ENCODE measurements at places on chromosomes 13 and 19.

GRCh38 chr19:17866964-17867486, 4.7 kb upstream of the SLC5A5 start:
- no peak for DNase-seq

GRCh38 chr13:35884211-35884760, 246.9 kb downstream of the DCLK1 start:
- DNase-seq = no peak

GRCh38 chr19:11570039-11570462, 7.4 kb downstream of the ACP5 start:
- no peak for DNase-seq

DNA sequence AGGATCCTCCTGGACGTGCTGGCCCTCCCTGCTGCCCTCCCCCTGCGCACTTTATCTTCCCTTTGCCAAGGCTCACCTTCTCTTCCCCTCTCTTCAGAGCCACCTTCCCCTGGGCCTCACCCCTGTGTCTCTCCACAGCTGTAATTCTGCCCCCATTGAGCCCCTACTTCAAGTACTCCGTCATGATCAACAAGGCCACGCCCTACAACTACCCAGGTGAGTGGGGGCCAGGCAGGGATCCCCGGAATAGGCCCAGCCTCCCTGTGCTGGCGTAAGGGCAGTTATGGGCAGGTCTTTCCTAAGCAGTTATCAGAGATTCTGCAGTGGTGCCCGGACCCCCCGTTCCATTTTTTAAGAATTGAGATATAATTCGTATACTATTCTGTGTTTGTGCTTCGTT, 3.1 kb downstream of the NDUFA3 start:
- no peak for DNase-seq

- DNase-seq = no peak
Measured at GRCh38 chr13:89279374-89279773, 1608.2 kb downstream of the SLITRK5 start.

DNA sequence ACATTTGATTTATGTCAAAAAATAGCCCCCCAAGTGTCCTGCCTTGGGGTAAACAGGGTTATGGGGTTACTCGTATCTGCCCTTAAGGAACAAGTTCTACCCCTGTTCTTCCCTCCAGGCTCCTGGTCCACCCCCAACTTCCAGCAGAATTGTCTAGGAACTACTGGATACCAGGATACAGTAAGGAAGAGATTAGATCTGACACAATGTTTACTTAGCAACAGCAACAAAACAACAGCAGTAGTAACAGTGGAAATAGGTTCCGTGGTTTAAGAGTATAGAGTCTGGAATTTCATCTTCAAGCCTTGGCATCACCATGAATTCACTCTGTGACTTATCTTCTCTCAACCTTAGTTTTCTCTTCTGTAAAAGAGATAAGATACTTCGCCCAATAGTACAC, 1.7 kb upstream of the FAM98C start:
- DNase-seq = no peak

DNA sequence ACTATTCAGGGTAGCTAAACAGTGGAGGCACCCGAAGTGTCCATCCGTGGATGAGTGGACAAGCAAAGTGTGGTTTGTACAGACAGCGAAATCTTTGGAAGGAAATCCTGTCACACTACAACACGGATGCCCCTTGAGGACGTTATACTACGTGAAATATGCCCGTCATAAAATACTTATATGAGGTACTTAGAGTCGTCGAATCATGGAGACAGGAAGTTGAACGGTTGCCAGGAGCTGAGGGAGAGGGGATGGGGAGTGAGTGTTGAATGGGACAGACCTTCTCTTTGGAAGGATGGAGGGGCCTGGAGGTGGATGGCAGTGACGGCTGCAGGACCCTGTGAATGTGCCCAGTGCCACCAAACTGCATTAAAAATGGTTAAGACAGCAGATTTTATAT, 11.6 kb downstream of the ATP4B start:
- no peak for DNase-seq

DNA sequence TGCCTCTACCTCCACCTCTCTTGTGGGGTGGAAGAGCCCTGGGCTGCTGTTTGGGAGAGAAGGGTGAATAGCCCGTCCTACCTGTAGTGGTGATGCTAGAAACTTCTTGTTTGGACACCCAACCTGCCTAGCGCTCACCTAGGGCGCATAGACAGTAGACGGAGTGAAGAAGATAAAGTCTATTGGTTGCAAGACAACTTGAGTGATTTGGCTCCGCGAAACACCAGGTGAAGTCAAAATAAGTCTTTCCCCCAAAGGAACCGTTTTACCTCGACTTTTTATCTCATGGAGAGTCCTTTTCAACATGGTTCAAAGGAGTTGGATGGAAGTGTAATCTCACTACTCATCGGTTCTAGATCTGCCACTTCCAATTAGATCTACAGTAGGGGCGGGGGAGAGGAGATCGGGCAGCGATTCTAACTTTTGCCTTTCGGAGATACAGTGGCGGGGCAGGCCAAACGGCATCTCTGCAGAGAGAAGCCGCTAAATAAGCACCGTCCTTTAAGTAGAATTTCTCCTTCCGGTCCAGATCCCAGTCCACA, 694 bp upstream of the ZIC5 start:
- no peak for DNase-seq

DNA sequence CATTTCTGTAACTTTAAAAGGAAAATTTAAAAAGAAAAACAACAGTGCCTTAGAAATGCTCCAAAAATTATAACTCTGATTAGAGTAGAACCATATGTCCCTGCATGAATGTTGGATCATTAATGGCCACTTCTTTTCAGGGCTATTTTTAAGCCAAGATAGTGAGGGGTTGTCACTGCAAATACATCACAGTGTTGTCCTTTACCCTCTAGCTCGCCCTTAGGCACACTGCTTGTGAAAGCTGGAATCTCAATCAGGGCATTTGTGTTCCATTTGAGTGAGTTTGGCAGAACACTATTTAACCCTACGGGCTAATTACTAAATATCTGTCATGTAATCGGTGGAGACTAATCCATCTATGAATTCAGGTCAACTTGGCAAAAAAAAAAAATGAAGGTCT, 212.2 kb downstream of the NHLRC3 start:
- no peak for DNase-seq

DNA sequence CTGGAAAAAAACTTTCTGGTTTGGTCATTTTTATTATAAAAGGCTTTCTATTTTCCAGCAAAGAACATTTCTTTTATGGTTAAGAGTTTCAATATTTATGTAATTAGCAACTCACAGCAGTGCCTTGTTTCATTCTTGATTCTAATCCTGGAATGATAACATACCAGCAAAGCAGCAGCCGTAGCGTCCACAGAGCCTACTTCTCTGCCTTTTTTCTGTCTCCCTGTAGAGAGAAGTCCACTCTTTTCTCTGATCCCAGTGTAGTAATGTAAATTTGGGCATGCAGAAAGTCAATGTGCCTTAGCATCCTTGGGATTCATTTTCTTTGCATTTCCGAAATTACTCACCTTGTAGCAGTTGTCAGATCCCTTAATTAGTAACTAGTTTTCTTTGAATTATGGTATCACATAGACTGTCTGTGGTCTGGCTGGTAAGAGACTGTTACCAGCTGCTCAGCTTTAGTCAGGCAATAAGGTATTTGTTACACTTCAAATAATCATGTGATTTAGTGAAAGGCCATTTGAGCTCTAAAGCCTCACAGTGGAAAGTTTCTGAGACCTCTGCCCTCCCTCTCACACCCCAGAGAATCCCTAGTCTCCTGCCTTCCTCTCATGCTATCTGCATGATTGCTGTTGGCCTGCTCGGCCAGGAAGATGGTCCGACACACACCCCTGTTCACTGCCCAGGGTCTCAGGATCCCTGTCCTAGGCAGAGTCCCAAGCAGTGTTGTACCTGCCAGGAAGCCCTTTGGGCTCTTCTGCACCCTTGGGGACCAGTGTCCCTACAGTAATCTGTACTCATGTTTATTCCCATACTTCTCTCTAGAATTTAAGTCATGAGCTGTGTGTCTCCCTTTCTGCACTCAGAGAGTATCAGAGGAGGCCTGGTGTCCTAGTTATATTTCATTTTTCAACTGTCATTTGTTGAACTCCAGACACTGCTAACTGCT, 86.3 kb downstream of the LRCH1 start:
- no peak for DNase-seq

- DNase-seq = no peak
Measured at GRCh38 chr19:18501832-18502231, 20.0 kb downstream of the ELL start.

DNA sequence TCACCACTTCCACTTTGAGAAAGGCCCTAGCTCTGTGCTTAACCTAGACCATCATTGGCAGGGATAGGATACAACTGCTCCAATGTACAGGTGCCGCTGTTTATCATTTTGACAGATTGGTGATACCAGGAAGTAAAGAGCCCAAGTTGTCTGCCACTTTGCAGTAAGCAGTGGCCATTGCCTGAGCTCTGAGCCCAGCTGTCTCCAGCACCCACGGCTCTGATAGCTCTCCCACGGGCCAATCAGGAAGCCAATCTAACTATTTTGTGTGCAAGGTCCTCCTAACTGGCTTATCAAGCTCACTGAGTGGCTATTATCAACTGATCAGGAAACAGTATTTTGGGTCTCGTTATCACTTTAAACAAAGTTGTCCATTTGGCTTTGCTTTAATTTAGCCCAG, 181.1 kb downstream of the DCT start:
- DNase-seq = no peak

DNA sequence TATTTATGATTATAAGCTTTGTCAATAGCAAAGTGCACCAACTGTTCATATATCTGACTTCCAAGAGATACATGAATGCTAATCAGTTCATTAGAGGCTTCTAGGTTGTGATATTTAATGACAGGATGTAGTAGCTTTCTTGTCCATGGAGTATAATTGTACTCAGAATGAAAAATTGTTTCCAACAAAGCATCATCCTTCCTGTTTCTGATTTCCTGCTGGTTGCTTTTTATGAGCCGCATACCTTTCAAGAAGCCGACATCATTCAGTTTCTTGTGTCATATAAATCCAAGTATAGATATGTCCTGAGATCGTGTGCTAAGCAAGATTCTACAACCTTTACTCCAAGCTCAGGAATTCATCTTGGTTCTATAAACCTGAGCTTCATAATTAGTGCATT, 326.6 kb downstream of the DIAPH3 start:
- DNase-seq = no peak

DNA sequence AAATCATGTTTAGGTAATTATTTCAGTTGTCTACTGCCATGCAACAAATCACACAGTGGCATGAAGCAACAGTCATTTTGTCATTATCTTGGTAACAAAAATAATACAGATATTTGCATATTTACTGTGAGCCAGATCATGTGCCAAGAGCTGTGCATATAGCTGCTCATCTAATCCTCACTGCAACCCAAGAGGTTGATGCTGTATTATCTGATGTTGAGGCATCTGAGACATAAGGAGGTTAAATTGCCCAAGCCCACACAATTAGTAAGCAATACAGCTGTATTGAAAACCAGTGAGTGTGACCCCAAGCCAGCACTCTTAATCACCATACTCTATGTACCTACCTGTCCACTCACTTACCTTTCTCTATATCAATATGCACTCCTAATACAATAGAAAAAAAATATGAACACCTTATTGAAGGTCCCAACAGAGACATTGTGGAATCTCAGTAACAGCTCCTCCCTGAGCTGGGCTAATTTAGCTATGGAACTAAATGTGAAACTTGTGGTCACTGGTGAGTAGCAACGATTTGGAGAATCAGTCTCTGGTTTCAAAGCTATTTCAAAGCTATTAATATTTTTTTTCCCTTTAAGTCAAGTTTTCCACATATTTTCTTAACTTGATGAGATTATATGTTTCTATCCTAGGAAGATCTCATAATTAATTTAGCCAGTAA, 185.2 kb downstream of the KLF12 start:
- DNase-seq = no peak

GRCh38 chr13:73740666-73741065, 393.5 kb downstream of the KLF12 start:
- no peak for DNase-seq

GRCh38 chr13:26961890-26962615, 201.5 kb upstream of the GPR12 start:
- no peak for DNase-seq

GRCh38 chr13:59951011-59951410, 212.7 kb downstream of the DIAPH3 start:
- DNase-seq = no peak

GRCh38 chr19:18677156-18677555, 6.3 kb upstream of the CRTC1 start:
- DNase-seq = no peak

DNA sequence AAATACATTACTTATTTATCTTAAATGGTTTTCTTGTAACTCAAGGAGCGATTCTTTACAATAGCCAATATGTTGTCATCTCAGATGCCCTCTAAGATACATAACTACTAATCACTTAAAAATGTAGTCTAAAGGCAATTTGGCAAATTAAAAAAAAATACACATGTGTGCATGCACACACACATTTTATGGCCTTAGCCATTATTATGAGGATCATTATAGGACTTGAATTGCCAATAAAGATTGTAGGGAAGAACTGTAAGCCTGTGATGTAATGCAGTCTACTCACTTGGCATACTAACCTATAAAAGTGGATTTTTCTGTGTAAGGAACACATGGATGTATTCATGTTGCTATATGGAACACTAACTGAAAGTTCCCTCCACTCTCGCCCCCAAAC, 274.3 kb downstream of the SHISA2 start:
- DNase-seq = no peak
